ENCODE measurements at places on chromosomes 7 and 10.
A peak's percentile ranks its signal among the peaks of the same experiment; 100 is the strongest.

DNA sequence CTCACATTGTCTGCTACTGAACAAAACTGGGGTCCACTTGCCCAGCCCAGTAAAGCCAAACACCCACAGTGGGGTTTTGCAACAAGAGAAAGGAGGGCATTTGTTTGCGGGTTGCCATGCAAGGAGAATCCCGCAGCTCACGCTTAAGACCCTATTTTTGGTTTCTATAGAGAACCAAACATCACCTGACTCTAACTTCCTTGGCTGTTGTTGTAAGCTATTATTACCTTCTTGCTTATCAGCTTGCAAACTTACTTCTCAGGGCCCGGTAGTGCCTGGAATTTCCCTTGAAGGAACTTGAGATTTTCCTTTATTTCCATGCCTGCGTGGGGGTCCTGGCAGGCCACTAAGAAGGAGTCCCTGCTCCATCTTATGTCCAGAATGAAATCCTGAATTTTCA lies 20.7 kb downstream of the IFIT3 start:
- no peak for DNase-seq

GRCh38 chr10:59894114-59894513 lies 12.2 kb downstream of the CCDC6 start:
- no peak for DNase-seq

DNA sequence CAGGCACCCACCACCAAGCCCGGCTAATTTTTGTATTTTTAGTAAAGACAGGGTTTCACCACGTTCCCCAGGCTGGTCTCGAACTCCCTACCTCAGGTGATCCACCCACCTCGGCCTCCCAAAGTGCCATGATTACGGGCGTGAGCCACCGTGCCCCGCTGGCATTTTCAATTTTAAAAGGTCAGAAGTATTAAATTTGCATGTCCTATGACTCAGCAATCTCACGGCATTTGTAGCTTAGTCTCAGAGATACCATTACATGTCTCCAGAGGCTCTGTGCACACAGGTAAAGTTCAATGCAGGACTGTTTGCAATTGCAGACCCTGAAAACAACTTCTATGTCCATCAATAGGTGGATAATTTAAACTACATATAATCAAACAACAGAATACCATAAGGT lies 99.2 kb downstream of the DLG5 start:
- no peak for DNase-seq

DNA sequence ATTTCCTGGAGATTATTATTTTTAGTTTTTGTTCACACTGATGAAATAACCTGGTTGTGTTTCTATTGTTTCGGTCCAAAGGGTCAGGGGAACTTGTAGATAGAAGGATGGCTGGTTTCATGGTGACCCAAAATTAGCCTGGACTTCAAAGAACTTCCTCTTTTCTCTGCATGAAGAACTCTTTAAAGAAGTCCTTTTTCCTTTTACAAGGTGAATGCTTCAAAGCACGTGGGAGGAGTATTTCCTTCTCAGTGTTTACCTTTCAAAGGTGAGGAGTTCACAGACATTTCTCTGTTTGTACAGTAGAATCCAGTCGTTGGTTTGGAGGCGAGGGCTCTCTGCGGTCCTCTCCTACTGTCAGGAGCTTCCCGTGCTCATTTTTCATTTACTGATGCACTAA lies 561.7 kb downstream of the GATA3 start:
- DNase-seq = peak; percentile 65

DNA sequence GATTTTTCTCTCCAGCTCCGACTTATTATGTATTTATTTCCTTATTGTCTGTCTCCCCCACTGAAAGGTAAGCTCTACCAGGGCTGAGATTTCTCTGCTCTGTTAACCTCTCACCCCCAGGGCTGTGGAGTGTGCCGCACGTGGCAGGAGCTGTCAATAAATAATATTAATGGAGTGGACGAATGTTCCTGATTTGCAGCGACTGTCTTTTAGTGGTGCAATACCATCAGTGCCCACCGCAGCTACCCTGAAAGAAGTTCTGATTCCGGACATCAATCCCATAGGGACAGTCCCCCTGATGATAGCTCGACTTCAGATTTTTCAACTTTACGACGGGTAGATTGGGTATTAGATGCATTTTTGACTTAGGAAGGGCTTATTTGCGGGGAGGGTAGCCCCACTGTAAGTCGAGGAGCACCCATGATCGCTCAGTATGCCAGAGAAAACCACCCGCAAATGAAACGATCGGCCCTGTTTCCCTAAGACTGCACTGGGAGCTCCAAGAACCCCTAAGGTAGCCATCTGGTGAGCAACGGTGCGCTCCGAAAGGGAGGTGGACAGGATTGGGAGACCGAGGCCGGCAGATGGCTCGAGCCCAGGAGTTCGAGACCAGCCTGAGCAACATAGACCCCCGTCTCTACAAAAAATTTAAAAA lies 986 bp upstream of the PPP2R2D start:
- DNase-seq = peak; percentile 36

DNA sequence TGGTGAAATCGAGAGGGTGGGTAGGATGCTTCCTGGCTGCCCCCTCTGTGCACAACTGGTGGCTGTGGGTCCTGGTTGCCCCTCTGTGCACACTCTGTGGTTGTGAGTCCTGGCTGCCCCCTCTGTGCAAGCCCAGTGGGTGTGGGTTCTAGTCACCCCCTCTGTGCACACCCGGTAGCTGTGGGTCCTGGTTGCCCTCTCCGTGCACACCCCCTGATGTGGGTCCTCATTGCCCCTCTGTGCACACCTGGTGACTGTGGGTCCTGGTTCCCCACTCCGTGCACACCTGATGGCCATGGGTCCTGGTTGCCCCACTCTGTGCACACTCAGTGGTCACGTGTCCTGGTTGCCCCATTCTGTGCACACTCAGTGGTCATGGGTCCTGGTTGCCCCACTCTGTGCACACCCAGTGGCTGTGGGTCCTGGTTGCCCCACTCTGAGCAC lies 20.3 kb upstream of the RET start:
- no peak for DNase-seq

Measured in Caco-2 (cell line).